ENCODE measurements at places on chromosomes 3 and 15.

DNA sequence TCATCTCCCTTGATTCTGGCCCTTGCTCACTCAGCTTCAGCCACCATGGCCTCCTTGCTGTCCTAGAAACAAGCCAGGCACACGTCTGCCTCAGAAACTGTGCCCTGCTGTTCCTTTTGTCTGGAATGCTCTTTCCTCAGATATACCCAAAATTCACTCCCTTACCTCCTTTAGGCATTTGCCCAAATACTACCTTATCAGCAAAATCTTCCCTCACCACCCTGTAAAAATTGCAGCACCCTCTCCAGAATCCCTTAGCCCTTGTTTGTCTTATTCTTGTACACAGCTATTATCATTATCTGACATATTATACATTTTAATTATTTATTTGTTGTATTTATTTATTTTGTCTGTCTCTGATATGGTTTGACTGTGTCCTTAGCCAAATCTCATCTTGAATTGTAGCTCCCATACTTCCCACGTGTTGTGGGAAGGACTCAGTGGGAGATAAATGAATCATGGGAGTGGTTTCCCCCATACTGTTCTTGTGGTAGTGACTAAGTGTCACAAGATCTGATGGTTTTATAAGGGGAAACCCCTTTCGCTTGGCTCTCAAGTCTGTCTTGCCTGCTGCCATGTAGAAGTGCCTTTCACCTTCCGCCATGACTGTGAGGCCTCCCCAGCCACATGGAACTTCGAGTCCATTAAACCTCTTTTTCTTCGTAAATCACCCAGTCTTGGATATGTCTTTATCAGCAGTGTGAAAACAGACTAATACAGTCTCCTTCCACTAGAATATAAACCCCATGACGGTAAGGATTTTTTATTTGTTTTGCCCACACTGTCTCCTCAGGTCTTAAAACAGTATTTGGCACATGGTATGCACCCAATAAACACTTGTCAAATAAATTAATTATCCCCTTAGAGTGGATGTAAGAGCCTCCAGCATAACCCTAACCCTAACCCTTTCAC is 60.0 kb upstream of the STT3B start:
- no peak for DNase-seq

DNA sequence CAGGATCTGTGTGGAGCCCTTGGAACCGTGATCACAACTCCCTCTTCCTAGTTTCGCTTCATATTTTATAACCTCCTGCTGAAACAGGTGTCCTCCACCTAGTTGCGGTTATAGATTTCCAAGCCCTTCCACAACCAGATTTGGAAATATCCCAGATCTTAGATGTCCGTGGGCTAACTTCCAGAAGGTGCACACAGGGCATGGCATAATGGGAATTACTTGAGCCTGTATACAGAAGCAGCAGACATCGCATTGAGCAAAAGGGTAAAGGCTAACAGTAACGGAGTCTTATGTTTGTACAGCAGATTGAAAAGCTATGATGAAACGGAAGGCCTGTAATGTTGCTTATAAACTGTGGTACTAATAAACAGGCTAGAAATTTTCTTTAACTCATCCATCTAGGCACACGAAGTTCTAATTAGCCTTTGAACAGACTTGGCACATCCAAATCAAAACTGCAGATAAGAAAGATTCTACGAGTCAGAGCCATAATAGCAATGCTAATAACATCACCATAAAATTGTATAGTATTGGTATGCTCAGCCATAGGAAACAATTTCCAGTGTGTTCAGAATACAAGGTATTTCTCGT is 1.2 kb upstream of the USF3 start:
- DNase-seq = no peak

GRCh38 chr3:16392065-16392464 is 121.4 kb downstream of the RFTN1 start:
- DNase-seq = no peak

- DNase-seq = no peak
These were observed 11.9 kb downstream of the CA12 start for GRCh38 chr15:63369781-63370180.

DNA sequence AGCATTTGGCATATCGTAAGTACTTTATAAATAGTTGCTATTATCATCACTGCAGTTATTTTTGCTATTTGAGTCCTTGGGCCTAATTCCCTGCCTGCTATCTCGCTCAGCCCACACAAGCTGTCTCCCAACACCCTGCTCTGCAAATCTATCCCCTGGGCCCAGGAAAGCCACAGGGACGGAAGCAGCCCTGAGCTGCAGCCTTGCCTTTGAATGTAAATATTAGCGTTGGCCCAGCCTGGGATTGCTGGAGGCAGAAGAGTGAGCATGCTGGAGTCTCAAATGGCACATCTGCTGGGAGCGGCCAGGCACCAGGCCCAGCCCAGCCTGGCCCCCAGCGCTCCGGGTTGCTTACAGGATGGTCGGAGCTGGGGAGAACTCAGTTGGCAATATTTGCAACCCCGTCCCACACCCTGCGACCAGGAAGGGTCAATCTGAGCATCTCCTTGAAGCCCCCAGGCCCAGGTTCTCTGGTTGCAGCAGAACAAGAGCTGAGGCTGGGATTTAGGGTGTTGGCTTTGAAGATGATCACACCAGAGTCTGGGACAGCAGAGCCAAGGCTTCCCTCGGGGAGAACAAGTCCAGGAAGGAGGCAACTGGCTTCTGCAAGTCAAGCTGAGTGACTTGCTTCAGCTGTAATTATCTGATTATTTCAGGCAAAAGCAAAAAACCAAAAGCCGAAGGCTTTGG is 529.6 kb downstream of the SHQ1 start:
- peak; percentile 53 for DNase-seq

- no peak for DNase-seq
These were observed 167.0 kb downstream of the ATP10A start for GRCh38 chr15:25695875-25696760.

- DNase-seq = no peak
These were observed 19.0 kb downstream of the ARNT2 start for GRCh38 chr15:80423215-80423614.

DNA sequence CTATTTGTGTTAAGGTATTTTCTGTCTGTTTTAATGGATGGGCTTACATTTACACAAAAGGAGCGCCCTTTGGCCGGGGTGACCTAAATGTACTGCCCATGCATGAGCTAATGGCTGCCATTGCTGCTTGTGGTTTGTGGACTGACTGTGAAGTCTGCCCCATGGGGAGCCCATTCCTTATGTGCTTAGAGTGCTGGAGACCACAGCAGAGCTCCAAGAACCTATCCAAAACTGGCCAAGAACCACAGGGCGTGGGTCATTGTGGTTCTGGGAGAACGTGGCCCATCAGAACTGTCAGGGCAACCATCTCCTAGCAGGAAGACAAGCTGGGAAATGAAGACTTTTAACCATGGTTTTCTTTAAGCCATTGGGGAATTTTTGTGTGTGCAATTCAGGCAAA is 105.3 kb downstream of the CHDH start:
- DNase-seq = no peak

DNA sequence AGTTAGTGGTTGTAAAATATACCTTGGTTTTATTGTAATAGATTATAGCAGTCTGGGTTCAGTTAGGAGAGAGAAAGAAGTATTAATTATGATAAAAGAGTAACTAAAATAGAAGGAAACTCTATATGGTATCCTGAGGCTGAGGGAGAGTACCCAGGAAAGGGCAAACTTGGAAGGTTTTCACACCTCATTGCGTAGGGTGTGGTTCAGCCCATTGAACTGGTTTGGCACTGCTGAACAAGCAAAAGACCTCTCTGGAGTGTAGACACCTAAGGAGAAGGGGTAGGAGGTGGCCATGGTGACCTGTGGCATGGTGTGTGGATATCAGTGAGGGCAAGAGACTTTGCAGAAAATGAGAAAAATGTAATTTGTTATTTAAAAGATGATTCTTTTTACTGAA is 63.5 kb downstream of the STT3B start:
- no peak for DNase-seq

DNA sequence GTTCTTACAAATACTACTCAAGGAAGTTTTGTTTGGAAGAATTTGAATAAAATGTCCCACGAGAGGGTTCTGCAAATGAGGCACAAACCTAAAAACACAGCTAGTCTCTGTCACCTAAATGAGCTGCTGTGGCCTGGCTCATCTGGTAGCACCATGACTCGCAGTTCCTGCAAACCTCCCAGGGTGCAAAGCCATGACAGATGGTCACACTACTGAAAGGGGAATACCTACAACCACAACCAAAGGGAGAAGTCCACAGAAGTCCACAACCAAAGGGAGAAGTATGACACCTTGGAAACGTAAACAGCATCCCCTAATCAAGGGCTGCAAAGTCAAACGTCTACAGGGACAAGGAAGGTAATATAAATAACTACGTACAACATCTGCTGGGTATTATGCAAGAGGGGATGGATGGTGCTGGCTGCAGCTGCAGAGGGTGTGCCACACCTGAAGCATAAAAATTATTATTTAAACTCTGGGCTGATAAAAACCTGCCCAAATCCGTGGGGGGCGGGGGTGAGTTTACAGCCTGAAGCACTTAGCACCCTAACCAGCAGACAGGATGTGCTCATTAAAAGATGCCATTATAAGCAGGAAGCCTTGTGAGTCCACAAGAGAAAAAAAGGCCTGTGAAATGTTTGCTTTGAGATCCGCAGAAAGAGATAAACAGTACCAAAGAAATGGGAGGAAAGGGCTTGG is 184.0 kb downstream of the MAGI1 start:
- DNase-seq = no peak

GRCh38 chr15:31554261-31554660 is 227.6 kb downstream of the KLF13 start:
- DNase-seq = no peak

DNA sequence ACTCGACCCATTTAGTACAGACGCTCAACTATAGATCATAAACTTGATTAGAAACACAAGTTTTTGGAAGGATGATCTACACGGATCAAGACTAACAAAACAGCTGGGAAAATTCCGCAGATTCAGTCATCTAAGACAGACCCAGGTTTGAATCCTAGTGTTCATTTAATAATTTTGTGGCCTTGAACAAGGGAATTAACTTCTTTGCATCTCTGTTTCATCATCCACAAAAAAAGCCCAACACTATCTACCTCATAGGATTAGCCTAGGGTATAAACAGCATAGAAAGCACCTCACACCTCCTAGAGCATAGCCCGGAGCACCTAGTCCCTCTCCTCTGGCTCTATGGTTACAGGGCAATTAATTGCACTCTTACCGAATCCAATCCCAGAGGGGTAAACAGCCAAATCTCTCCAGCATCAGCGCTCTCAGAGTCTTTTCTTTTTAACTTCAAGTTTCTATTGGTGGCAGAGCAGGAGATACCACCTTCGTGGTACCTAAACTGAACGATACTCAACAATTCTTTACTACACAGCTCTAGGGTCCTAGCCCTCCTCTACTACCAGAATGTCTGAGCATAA is 3.5 kb downstream of the TBL1XR1 start:
- DNase-seq = no peak

GRCh38 chr3:197749315-197749600 is 425 bp upstream of the FYTTD1 start:
- DNase-seq = no peak

GRCh38 chr3:42503251-42503924 is 945 bp downstream of the VIPR1 start:
- DNase-seq = no peak

DNA sequence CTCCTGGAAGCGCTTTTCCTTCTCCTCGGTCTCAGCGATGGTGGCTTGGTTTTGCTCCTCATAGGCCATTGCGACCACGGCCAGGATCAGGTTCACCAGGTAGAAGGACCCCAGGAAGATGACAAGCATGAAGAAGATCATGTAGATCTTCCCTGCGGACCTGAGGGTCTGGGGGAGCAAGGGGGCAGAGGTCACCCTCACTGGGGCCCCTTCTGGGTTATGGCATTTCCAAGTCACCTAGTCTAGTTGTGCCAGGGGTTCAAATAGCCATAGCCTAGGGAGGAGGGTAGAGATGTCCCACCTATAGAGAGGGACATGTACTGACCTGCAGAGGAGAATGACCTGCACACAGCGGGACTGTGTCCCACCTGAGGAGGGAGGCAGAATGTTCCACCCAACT is 43.5 kb downstream of the SCN5A start:
- no peak for DNase-seq

- no peak for DNase-seq
These were observed 59.3 kb upstream of the OSTN start for GRCh38 chr3:191139736-191140135.

DNA sequence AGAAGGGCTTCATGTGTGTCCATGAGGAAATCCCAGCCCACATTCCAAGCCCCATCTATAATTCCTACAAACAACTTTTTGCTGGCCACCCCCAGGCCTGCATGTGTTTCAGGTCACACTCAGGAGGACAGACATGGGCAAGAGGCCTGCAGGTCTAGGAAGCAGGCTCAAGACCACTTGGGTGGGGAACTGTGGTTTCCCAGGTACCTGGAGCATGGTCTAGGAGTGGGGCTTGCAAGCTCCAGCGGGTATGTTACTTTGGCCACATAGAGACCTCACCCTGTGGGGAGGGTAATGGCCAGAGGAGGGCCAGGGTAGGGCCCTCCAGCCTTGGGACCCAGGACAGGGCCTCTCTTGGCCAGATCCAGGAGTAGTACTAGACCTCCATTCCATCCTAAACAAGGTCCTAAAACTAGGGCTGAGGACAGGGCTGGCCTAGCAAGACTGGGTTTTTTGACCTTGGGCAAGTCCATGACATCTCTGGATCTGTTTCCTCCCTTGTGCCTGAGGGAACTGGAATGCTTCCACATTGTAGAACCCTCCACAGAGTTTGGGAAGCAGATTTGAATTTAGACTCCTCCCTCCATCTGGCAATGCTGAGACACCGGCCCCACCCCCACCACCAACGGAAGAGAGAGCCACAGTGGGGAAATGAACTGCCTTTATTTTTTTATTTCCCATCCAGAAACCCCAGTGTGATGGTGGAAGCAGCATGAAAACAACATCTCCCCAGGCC is 22.3 kb downstream of the EAF1 start:
- DNase-seq = no peak

DNA sequence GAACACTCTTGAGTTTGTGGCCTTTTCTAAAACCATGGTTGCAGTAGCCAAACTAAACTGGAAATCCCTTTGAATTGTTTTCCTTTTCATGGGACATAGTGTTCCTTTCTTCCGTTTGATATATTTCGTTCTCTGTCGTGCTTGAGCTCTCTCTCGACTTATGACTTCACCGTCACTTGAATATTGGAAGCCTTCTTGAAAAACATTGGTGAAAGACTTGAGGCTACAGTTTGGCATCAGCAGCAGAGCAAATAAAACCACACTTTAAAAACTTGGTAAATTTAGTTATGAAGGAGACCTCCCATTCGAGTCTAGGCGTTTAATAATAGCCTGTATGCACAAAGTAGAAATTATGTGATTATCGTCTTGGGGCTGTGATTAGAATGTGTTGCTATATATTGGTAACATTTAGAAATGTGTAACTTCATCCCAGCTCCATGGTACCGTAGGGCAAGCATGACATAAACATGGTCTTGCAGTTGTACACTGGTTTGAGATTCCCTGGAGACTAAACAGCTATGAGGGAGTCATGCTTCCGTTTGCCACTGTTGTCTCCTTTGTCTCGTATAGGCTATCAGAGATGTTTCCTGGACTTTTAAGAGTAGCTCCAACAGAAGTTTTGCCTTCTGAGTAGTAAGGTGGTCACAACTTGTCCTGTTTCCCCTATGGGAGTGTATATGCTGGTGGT is 122.3 kb downstream of the PTPRG start:
- no peak for DNase-seq

Measured in left lobe of liver (tissue), 2 donors.